ENCODE measurements at places on chromosomes 2 and 18. TPM values are rescaled to one million over a fixed set of nuclear protein-coding genes. Genes with fewer than 3 reads are reported as not detected.

- no peaks in the 10 kb centered on the region for H3K36me3 ChIP-seq
- no peak overlapping the region for H3K4me3 ChIP-seq
- no peaks in the 10 kb centered on the region for H3K4me1 ChIP-seq
Measured at GRCh38 chr18:42126586-42126985, 171.6 kb downstream of the PIK3C3 start.

GRCh38 chr2:37819186-37819585, 105.9 kb upstream of the RMDN2 start:
- H3K4me3 ChIP-seq = no peak overlapping the region
- no peak overlapping the region for H3K27ac ChIP-seq
- H3K27me3 ChIP-seq = no peaks in the 10 kb centered on the region
- DNase-seq = no peak
- H3K36me3 ChIP-seq = no peaks in the 10 kb centered on the region

DNA sequence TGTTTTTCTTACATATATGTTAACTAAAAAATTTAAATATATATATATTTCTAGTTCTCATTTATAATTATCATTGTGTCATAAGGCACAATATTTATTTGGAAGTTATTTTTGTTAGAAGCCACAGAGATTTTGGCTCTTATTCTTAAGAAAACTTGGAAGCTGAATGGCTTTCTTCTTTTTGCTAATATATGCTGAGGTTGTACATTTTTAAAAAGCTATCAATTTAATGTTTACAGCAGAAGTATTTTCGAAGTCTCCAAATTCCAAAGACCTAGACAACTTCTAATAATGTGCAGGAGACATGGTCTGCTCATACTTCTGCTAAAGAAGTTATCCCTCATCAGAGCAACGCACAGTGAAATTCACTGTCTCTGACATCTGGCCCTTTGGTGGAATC, 3.7 kb upstream of the PIEZO2 start:
- H3K4me1 ChIP-seq = peaks cover 6% of the 10 kb centered on the region
- no peaks in the 10 kb centered on the region for H3K27me3 ChIP-seq
- no peak overlapping the region for H3K4me3 ChIP-seq
- no peaks in the 10 kb centered on the region for H3K36me3 ChIP-seq
- no peak overlapping the region for H3K27ac ChIP-seq

GRCh38 chr18:37299471-37300304, 265.9 kb downstream of the CELF4 start:
- H3K4me3 ChIP-seq = no peak overlapping the region
- H3K27me3 ChIP-seq = no peaks in the 10 kb centered on the region
- DNase-seq = peak; percentile 94
- peak overlapping the region; percentile 42 for H3K27ac ChIP-seq

Gene RAB1A
- total RNA-seq = 87.1 TPM

Gene AQP12A
- not detected for total RNA-seq

Measured in thyroid gland (tissue), 4 donors.